ENCODE measurements at places on chromosomes 3 and 15.

DNA sequence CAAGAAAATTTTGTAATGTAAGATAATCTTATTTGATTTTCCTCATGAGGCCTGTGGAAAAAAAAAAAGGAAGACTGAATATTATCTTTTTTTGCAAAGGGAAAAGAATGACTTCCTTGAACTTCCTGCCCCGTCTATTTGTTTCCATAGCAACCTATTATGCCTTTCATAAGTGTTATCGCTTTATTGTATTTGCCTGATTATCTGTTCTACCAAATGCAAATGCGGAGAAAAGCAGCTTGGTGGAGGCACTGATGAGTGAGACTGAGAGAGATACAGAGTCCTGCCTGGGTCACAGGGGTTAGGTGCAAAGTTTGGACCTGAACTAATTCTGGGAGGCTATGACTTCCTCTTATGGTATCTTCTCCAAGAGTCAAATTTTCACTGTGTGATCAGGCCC lies 334.0 kb upstream of the KCNMB2 start:
- DNase-seq: no peak

GRCh38 chr3:60017631-60018030 lies 967.8 kb upstream of the CFAP20DC start:
- no peak for DNase-seq

DNA sequence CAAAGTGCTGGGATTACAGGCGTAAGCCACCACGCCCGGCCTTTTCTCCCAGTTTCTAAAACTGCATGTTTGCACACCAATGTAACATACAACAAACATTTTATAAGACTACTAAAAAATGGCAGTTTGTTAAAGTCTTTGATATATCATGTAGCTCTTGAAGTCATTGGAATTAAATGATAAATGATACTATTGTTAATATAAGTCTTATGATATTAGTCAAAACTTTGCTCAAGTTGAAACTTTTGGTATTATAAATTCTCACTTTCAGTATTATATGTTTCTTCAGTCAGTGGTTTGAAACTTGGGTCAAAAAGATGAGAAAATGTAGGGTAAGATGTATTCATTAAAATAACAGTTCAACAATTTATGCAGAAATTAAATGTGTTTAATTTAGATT lies 117.6 kb upstream of the TBL1XR1 start:
- no peak for DNase-seq

DNA sequence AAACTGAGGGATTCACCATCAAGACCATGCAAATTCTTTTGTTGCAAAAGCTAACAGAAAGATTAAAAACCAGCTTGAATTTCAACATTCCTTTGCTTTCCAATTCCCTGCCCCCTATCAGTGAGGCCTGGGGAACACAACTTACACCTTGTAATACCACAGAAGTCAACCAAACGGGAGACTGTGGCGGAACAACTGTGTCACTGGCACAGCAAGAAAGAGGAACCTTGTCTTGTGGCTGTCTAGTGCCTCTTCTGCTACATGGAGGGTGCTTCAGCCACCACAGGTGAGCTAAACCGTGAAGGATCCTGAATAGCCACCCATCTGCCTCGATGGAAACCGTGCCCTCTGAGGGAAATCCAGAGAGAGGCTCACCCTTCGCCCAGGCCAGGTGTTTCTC lies 11.4 kb downstream of the CCDC12 start:
- no peak for DNase-seq

DNA sequence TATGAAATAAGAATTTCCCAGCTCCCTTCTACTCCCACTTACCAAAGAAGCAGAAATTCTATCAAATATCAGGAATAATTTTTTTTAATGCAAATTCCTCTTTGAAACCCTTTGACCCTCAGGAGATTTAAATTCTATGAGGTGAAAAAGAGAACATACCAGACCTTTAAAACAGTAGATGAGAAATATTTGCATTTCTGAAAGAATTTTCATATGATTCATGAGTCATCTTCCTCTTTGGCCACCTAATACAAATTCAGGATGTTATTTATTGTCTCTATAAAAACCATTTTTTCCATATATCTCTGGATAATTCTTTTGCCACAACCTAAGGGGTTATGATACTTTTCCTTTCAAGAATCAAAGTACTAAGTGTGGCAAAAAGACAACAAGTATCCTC lies 67.3 kb upstream of the ST3GAL6 start:
- DNase-seq: peak; percentile 14

DNA sequence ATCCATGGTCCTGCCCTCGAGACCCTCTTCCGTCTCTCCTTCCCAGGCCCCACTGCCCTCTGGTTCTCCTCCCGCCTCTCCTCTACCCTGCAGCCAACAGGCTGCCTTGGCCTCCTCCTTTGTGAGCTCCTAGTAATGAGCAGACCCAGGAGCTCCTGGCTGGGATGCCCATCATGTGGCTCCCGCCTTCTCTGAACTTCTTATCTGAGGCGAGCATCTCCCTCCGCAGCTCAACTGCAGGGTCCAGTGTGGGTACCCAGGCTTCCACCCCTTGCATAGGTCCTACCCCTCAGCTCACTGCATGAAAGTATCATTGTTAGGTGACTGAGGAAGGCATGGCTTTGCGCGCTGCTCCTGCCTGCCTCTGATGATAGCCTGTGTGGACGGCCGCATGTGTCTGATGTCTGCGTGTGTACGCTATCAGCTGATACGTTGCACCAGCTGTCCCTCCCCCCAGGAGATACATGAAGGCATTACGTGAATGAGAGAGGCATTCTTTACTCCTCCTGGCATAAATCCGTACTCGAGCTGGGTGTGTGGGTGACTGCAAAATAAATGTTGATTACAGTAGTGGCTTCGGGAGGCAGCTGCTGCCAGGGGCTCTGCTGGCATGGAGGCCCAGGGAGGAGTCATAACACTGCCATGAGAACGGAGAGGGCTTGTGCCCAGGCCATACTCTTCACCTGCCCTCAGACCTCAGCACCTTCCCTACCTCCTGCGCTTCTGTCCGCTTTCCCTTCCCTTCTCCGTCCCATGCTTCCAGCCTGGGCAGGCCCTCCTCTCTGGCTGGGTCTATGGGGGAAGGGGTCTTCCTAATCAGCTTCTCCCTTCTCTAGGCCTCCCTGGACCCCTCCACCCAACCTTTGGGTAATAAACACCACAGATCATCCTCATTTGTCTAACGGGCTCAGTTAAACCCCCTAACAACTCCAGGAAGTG lies 48.8 kb downstream of the ZNF710 start:
- DNase-seq: no peak

DNA sequence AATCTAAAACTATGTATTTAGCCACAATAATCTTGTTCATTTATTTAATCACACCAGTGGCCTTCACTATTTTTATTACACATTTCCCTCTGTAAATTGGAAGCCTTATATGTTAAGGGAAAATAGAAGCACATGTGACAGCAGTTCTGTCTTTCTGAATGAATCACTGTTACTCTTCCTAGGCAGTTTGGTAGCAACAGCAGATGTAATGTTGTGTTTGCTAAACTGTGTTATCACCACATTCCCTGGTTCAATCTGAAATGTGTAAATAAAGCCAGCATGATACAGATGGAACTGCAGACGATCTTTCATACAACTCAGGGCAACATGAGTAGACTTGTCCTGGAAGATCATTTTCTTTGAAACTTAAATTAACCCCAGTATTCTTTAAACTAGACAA lies 220.1 kb downstream of the MCTP2 start:
- DNase-seq: no peak

DNA sequence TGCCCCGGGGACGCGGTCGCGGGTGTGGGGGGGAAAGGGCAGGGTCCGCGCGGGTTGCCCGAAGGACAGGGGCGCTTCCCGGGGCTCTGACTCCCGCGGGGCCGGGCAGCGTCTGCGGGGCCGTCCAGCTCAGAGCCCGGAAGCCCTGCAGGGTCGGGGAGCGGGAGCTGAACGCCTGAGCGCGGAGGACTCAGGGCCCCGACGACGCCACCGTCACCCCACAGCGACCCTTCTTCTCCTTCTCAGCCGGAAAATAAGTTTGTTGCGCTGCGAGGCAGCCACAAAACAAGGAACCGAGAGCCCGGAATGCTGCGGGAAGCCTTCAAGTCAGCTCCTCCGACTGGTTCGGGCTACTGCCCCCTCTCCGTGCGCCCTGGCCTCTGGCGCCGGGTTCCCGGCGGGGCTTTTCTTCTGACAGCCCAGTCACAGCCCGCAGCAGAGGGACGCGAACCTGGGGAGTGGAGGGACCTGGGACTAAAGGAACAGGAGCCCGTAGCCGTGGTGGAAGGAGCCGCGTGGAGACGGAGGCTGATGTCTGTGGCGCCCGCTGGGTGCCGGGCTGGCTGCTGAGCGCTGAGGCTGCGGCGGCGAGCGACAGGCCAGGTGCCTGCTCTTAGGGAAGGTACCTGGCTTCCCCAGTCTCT lies 484 bp downstream of the CNTN4 start:
- DNase-seq: no peak

GRCh38 chr3:169150343-169150742 lies 513.2 kb downstream of the MECOM start:
- DNase-seq: no peak

DNA sequence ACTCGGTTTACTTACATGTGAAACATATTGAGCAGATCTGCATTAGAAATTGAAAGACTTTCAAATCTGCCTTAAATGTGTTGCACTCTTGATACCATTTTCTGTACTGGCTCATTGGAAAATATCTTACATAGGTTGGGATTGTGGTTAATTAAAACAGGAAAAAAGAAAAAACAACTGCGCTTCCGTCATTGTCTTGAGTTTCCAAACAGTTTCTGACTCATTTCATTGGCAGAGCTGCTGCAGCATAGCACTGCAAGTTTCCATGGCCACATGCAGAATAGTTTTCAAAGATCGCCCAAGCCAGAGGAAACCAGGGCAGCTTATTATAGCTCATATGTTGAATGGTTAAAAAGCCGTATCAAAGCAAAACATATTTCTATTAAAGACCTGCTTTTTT lies 446.6 kb upstream of the BCHE start:
- DNase-seq: no peak

- peak; percentile 36 for DNase-seq
Measured at GRCh38 chr3:120093119-120093910, 932 bp downstream of the GSK3B start.

DNA sequence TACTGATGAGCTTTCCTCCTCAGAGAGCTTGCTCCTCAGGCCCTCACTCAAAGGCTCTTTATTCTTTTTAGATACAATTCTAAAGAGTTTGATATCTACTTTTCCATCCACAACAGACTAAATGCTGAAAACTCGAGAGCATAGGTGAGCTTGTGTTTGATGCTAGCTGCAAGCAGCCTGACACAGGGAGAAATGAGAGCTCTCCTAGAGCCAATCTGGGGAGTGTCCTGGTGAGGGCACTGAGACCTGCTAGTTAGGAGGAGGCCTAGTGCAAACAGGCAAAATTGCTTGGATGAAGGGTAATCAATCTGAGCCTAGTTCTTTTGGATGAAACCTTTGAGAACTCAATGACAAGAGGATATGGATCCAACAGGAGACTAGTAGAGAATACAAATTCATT lies 300.8 kb downstream of the ZBTB20 start:
- no peak for DNase-seq

GRCh38 chr3:160210799-160211221 lies 14.4 kb upstream of the C3orf80 start:
- DNase-seq: peak; percentile 71

GRCh38 chr3:73622091-73622805 lies 2.5 kb downstream of the PDZRN3 start:
- peak; percentile 58 for DNase-seq

DNA sequence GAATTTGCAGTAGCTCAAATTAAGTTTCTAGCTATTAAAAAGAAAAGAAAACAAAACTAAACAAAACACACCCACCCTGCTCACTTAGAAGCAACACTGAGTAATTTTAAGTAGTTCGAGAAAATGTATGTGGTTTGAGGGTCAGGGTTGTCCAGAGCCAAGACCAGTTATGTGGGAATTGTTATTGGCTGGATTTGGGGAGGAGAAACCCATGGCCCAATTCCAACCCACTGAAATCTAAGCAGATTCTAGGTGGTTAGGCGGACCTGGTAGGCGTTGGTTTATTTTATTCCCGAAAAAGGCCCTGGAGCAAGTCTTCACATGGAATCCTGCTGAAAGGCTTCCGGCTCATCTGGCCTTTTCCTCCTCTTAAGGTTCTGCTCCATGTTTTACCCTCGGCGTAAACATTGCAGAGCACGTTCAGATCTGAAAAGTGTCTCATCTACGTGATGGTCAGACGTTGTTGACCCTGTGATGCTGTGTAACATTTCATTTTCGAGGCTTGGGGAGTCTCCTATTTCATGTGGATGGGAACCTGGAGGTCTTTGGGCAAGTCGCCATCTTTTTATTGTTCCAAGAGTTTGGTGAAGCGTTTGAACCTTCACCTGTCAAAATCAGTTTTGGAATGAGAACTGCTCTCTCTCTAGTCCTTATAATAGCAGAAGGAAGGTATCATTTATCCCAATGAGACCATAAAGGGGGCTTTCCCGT lies 64.0 kb downstream of the FLNB start:
- DNase-seq: peak; percentile 93

DNA sequence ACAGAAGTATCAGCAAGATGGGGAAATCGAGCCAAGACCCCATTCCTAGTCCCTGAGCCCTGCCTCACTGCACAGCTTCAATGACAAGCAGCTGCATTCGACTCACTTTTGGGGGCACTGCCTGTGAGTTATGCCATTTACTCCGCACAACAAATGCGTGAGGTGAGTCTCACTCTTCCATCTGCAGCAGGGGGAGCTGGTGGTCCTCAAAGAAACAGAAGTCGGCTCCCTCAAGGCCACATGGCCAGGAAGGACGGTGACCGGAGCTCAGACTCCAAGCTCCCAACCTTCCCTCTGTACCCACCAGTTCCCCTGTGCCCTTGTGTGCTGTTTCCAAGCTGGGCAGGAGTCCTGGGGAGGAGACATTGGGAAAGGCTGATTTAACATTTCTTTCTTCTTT lies 127.7 kb upstream of the IQSEC1 start:
- DNase-seq: no peak

- DNase-seq: peak; percentile 45
Measured at GRCh38 chr3:100603469-100603868, 5.9 kb upstream of the ADGRG7 start.

DNA sequence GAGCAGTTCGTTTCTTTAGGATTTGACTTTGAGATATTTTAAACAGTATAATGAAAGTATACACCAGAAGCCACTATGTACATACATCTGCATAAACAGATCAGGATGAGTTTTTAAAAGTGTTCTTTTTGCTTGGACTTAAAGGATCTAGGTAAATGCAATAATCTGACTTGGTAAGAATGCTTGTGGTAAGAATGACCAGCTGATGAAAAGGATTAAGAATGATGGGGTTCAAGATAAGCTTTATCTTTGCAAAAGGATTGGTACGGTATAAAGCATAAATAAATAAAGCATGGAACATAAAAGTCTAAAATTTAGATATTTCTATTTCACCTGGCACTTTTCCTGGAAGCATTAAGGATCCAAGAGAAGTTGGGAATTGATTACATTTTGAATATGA lies 9.8 kb upstream of the MME start:
- DNase-seq: no peak

- no peak for DNase-seq
Measured at GRCh38 chr15:74333662-74334061, 33.8 kb downstream of the CYP11A1 start.

DNA sequence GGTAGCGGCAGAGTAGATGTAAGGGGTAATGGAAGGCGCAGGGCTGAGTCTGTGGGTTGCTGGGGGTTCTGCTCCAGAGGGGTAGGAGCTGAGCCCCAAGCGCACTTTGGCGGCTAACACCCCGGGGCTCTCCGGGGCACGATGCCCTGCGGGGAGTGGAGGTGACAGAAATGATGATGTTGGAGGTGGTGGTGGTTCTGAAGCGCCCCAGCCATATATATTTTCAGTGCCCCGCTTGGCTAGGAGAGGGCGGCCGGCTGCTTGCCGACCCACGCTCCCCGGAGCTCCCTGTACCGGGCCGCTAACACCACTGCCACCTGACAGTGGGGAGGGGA lies 9.7 kb downstream of the ZIC4 start:
- no peak for DNase-seq

All from EH (cell line).